Renal cortex interstitium (tissue), 15 donors: ENCODE measurements at places on chromosomes 12 and 14.

DNA sequence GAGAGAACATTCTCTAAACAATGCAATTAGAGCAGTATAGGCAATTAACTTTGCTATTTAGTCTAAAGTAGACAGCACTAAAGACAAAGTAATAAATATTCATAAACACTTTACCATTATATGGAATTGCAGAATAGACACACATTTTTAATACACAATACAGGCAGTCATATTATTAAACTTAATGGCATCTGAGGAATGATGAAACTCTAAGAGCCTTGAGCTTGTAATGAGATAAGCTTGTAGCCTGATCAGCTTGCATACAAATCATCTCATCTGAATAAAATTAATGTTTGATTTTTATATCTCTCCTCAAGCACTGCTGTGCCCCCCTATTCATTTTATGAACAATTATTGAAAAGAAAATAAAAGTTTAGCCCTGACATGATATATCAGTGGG, 107.6 kb downstream of the MGAT4C start:
- DNase-seq = no peak

DNA sequence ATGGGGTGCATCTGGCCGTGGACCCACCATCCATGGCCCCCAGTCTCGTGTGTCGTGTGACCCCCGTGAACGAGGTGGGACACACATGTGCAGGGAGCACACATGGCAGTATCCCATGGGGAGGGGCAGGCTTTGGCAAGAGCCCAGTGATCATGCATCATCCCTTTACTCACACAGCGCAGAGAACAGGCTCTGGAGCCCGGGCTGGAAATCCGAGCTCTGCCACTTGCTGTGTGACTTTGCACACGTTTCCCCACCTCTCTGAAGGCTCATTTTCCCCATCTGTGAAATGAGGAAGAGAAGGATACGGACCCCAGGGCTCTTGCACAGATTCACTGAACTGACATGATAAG, 119.9 kb downstream of the PHETA1 start:
- DNase-seq = no peak

GRCh38 chr12:123946152-123946515, 26.5 kb downstream of the CCDC92 start:
- DNase-seq = no peak

- DNase-seq = no peak
These were observed 113.3 kb downstream of the ANO6 start for GRCh38 chr12:45329238-45329637.

DNA sequence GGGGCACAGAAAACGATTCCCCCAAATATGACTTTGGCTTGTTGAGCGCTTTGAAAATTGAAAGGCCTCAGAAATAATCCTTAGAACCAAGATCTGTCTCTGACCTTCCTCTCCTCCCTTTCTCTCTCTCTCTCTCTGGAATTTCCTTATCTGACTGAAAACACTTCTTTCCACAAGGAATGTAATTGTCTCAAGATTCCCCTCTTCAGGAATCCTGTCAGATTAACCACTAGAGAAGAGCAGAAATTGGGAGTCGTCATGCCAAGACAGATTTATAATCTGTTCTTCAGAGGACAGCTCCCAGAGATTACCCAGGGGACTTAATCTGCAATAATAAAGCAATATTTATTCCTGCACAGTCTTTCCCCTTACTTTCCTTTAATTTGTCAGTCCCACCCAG, 317.6 kb downstream of the ACSS3 start:
- DNase-seq = no peak

DNA sequence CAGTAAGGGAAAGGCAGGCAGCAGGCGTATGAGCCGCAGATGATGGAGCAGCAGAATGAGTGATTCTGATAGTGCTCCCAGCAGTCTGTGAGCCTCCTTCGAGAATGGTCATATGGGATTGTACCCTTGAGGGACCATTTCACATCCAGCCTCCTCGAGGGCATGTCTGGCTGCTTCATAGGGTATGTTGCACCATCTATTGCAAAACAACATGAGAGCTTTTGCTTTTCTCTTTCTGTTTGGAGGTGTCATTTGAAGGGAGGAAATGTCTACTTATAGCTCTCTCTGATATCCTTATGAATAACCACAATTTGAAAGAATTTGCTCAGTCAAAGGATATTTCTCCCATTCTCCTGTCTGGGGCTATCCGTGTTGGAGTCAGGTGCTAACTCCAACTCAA, 172.8 kb downstream of the TMEM132C start:
- no peak for DNase-seq

GRCh38 chr14:89245802-89246201, 171.2 kb downstream of the FOXN3 start:
- DNase-seq = no peak

- DNase-seq = no peak
These were observed 371.2 kb downstream of the BTG1 start for GRCh38 chr12:91774434-91774921.

DNA sequence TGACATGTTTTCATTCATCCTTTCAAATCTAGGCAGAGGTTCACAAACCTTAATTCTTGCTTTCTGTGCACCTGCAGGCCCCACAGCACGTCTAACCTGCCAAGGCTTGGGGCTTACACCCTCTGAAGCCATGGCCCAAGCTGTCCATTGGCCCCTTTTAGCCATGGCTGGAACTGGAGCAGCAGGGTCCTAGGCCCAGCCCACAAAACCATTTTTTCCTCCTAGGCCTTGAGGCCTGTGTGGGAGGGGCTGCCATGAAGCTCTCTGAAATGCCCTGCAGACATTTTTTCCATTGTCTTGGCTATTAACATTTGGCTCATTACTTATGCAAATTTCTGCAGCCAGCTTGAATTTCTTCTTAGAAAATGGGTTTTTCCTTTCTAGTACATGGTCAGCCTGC, 547.5 kb downstream of the KCNH5 start:
- DNase-seq = no peak

- DNase-seq = no peak
These were observed 12.9 kb downstream of the MMP14 start for GRCh38 chr14:22849212-22849819.

- DNase-seq = no peak
These were observed 42.1 kb upstream of the CTDSP2 start for GRCh38 chr12:57888409-57889157.

DNA sequence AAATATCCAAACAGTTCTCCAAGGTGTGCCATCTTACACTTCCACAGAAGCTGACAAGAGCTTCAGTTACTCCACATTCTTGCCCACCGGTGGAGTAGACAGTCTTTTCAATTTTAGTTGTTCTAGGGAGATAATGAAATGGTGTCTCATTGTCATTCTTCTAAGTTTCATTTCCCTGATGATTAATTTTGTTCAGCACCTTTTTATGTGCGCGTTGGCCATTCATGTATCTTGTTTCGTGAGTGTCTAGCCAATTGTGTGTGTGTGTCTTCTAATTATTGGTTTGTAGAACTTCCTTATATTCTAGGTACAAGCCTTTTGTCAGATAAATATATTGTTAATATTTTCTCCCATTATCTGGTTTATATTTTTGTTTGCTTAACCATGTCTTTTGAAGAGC, 63.1 kb downstream of the GLT1D1 start:
- DNase-seq = no peak

- no peak for DNase-seq
These were observed 16.2 kb upstream of the VSX2 start for GRCh38 chr14:74223016-74223415.

DNA sequence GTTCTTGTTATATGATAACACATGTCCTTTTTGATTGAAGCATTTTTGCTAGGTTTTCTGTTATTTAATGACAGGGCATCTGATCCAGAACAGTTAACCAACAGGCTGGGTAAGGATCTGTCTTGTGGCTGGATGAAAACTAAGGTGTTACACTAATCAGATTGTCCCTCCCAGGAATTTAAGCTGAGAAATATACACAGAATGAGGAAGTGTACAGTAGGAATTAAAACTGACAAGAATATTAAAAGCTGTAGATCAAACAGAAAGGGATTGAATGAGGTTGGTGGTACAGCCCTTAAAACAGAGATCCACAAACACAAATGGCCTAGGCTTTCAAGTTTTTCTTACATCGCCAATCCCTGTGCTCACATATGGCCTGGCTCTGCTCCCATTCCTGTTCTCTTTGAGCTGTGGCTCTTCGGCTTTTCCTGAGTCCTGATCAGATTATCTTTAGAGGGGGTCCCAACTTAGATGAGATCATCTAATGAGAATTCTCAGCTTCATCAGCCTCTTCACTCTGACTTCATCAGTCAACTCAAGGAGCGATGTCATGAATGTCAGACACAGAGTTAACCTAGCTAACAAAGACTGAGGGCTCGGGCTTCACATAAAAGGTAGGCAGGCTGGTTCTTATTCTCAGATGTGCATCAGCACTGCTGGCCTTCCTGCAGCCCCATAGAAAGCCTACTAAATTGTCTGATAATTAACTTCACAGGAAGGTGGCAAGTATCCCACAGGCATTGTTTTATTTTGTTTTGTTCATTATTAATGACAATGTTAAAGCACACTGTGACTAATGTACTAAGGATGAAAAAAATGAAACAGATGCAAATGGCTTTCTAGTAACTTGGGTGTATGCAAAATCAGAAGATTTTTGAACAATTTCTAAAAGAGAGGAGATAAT, 11.4 kb downstream of the PYGL start:
- DNase-seq = no peak

GRCh38 chr12:107474639-107475539, 210.7 kb upstream of the PWP1 start:
- DNase-seq = no peak

DNA sequence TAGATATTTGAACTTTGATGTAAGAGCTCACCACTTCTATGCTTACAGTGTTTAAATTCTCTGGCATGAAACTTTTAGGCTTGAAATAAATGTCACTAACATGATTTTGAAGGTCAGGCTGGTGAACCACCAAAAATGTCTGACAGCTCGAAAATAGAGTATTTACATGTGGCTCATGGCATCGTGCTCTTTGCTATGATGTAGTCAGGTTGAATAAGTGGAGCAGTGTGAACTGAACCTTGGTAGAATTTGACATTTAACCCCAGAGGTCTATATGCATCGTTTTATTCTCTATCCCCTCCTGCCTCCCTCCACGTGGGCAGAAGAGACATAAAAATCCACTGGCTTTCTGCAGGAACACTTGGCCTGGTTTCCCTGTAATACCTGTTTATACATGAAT, 369.7 kb upstream of the ATP2B1 start:
- DNase-seq = no peak

- DNase-seq = no peak
These were observed 55.4 kb downstream of the FBXO33 start for GRCh38 chr14:39376667-39377403.

DNA sequence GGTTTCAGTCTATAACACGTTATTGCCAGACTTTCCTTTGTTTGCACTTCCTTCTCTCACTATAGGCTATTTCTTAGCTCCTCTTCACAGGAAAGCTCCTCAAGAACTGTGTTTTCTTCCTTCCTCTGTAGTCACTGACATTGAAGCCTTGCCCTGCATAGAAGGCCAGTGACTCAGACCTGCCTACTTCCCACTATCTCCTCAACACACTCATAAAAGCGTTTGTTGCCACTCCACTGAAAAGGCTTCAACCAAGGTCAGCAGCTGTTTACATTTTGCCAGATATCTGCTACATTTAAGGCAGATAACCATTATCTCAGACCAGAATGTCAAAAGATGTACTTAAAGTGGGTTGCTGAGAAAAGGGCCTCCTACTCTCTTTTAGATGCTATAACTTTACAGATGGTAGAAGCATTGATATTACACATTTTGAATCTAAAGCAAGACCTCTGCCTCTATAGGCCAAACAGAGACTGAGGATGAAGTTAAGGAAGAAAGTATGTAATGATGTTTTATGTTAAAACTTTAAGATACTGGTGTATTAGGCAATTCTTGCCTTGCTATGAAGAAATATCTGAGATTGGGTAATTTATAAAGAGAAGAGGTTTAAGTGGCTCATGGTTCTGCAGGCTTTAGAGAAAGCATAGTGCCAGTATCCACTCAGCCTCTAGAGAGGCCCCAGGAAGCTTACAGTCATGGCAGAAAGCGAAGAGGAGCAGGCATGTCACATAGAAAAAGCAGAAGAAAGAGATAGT, 233.3 kb upstream of the FLRT2 start:
- DNase-seq = no peak

DNA sequence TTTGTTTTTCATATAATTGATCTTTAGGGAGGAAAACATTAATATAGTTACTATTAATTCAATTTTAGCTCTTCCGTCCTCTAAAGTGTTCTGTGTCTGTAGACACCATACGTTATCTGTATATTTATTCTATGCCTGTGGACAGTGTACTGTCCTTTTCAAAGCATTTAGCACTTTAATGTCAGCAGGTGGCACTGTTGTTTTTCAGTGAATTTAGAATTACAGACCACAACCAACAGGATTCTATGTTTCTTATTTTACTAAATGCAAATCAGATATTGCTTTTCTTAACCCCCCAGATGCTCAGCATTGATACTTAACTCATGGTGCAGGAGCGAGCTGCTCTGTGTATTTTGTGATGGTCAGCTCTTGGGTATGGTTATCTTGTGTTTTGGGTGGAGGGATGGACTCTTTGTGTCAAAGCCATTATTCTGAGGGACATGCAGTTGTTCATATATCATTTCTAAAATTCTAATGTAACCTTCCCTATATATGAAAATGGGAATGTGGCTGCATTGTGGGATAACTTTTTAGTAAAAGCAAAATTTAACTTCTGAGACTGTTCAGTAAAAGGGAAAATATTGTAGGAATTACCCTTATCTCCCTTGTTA, 65.2 kb downstream of the PAPOLA start:
- no peak for DNase-seq

- no peak for DNase-seq
These were observed 72.9 kb upstream of the LTA4H start for GRCh38 chr12:96108321-96108720.

- DNase-seq = no peak
These were observed 5.9 kb upstream of the GDF11 start for GRCh38 chr12:55736780-55737580.

DNA sequence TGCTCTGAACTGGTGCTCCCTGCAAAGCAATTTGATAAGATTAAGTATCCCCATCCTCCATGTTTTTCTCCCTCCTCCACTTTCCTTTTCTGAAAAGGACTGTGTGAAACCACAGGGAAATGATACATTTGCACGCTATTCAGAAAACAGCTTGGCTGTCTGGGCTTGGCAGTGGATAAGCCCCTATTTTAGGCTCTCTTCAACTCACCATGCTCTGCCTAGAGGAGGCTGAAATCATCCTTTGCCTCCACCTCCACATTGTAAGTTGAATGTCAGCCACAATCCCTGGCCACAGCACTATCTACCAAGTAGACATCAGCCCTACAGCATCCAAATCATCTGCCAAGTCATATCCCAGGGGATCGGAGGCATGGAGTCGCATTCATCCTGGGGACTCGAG, 642.3 kb downstream of the RPS29 start:
- no peak for DNase-seq

- DNase-seq = no peak
These were observed 22.7 kb upstream of the EIF5 start for GRCh38 chr14:103311171-103311997.

- no peak for DNase-seq
These were observed 74.2 kb downstream of the RBM19 start for GRCh38 chr12:113891739-113892520.

- no peak for DNase-seq
These were observed 40.8 kb upstream of the RFLNA start for GRCh38 chr12:124254126-124254525.

GRCh38 chr12:14284184-14284722, 81.2 kb upstream of the ATF7IP start:
- DNase-seq = no peak

GRCh38 chr12:77013091-77013490, 52.3 kb downstream of the E2F7 start:
- no peak for DNase-seq

GRCh38 chr12:121793838-121794533, 498 bp upstream of the RHOF start:
- no peak for DNase-seq

- no peak for DNase-seq
These were observed 60.6 kb downstream of the ARL6IP4 start for GRCh38 chr12:123041042-123041531.
